ENCODE measurements at places on chromosomes 6 and 20.

DNA sequence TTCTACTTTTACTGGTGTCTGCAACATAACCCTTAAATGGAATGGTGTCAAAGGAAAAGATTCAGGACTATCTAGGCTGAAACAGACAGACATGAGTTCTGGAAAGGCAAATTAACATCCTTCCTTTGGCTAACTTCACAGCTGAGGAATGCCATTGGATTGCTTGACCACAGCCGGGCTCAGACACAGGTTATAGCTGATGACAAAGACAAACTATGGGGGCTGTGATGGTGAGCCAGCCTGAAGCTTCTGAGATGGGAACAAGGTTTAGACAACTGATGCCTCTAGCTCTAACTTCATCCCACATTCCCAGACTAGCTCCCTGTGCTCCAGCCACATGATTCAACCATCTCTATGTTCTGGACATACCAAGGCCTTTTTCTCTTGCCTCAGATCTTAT, 15.3 kb downstream of the POLR1C start:
- no peak overlapping the region for H3K27ac ChIP-seq
- H3K27me3 ChIP-seq, result no peaks in the 10 kb centered on the region
- no peak overlapping the region for H3K4me3 ChIP-seq
- H3K4me1 ChIP-seq, result no peaks in the 10 kb centered on the region

DNA sequence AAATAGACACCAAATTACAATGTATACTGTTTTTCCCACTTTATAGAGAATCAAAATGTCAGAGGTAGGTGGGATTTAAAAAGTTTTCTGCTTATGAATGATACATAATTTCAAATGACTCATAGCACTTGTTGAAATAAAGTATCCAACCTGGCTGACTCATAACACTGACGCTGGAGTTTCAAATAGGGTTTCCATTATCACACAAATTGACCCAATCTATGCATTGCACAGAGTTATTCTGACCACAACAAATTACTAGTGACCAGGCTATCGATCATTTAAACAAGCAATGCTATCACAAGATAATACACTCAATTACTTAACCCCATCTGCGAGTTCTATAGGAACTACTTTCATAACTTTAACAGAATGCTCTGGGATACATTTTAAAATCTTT, 31.9 kb upstream of the PRELID3B start:
- H3K27ac ChIP-seq, result no peak overlapping the region
- no peaks in the 10 kb centered on the region for H3K36me3 ChIP-seq
- H3K4me3 ChIP-seq, result no peak overlapping the region
- DNase-seq, result no peak
- no peaks in the 10 kb centered on the region for H3K27me3 ChIP-seq

DNA sequence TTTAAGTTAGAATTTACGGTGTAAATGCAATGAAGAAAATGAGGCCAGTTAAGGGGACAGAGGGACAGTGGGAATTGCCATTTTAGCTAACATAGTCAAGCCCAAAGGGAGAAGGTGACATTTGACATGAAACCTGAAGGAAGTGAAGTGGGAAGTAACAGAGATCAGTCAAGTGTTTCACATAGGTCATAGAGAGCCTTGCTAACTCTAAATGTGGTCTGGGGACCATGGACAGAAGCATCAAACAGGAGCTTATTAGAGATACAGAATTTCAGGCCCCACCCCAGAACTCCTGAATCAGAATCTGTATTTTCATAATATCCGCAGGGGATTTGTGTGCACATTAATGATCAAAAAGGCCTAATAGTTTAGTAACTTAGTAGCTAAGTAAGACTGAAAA, 393.7 kb downstream of the FRK start:
- H3K27me3 ChIP-seq, result no peaks in the 10 kb centered on the region
- DNase-seq, result no peak
- no peak overlapping the region for H3K27ac ChIP-seq
- no peak overlapping the region for H3K4me3 ChIP-seq
- H3K4me1 ChIP-seq, result no peaks in the 10 kb centered on the region

DNA sequence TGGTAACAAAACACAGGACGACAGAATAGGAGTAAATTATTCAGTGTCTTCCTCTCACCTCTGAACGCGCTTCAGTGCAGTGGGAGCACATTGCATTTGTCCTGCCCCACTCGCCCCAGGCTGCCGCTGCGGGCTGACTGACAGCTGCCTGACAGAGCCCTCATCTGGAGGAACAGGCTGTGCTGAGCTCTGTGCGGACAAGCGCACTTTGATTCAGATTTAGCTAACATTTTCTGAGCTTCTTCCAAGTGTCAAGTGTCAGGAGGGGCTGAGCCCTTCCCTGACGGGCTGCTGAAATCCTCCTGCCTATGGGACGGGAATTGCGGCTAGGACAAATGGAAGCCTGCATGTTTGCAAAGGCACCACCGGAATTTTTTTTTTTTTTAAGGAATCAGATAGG, 383.0 kb upstream of the CDH4 start:
- no peak for DNase-seq
- H3K36me3 ChIP-seq, result no peaks in the 10 kb centered on the region
- H3K27ac ChIP-seq, result no peak overlapping the region
- H3K4me1 ChIP-seq, result no peaks in the 10 kb centered on the region
- no peak overlapping the region for H3K4me3 ChIP-seq
- H3K27me3 ChIP-seq, result peaks cover 20% of the 10 kb centered on the region

DNA sequence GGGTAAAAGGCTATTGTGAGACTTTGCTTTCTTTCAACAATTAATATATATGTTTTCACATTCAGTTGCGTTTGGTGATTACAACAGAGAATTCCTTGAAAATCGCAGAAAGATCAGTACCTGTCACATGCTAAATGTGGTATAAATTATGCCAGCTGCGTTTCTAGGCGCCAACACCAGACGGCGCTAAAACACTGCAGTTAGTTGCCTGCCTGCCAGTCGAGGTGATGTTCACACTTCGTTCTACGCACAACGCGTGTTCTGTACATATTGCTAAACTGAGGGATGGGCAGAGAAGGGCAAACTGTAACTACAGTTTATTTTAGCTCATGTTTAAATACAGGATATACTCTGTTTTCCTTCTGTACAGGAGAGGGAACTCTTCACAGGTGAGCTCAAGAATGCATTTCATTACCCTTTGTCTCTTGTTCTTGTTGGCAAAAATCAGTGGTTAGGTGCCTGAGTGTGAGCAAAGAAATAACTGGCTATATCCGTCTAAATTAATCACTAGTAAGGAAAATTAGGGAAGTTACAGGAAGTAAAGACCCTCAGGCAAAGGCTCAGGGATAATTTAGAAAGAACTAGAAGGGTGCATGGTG, 100.1 kb upstream of the RGS17 start:
- peak; percentile 44 for DNase-seq
- no peak overlapping the region for H3K4me3 ChIP-seq
- H3K4me1 ChIP-seq, result no peaks in the 10 kb centered on the region
- H3K36me3 ChIP-seq, result no peaks in the 10 kb centered on the region

DNA sequence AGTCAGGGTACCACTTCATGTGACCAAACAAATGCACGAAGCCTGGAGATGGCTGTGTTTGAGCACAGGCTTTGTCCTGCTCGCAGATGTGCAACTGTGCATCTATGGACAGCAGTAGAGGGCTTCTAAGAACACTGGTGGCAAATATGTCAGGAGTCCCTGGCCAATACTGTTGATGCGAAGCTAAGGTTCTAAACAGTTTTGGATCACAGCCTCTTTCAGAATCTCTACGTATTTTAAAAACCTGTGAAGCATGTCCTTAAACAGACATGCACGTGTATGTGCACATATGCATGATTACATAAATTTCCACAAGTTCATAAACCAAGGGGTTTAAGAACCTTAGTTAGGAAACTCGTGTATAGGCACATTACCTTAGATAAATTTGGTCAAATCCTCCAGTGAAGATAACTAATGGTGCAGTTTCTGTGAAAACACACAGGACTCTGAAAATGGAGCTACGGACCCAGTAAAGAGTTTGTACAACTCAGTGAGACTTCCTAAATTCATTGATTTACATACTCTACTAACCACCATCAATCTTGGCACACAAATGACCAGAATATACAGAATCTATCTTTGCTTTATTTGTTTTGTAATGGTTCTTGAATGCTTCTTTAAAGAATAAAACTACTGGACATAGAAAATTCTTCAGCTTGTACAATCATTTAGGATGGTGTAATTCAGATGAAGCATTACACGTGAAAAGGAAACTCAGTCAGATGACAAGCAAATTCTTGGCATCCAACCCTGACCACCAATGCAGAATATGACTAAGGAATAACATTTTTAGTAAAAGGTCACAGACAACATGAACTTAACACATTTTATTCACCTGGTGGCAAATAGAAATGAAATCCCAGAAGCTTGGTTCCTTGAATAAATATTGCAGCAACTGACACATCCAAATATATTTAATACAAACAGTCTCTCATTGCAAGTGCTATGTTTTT, 27.4 kb downstream of the KCNQ5 start:
- DNase-seq, result no peak
- no peak overlapping the region for H3K27ac ChIP-seq
- no peaks in the 10 kb centered on the region for H3K4me1 ChIP-seq
- no peak overlapping the region for H3K4me3 ChIP-seq
- no peaks in the 10 kb centered on the region for H3K36me3 ChIP-seq
- no peaks in the 10 kb centered on the region for H3K27me3 ChIP-seq

DNA sequence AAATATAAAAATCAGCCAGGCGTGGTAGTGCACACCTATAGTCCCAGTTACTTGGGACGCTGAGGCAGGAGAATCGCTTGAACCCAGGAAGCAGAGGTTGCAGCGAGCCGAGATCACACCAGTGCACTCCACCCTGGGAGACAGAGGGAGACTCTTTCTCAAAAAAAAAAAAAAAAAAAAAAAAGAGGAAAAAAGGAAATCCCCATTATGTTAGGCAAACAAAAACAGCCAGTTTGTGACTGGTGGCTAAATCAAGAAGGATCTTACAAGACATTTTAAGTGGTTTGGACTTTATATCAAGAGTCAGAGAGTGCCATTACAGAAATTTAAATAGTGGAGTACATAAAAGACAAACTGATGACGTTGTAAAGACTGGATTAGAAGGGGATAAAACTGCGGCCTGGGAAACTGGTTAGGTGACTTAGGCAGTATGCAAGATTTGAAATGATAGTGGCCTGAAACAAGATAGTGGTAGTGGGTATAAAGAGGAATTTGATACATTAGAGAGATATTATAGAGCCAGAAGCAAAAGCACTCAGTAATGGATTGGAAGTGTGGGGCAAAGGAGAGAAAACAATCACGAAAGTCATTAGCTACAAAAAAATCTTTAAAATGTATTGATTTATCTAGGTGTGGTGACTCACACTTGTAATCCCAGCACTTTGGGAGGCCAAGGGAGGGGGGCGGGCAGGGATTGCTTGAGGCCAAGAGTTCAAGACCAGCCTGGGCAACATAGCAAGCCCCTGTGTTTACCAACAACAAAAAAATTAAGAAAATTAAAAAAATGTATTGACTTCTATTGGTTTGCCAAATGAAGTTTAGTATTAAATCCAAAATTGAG, 1.7 kb upstream of the MYO6 start:
- no peak overlapping the region for H3K4me3 ChIP-seq
- no peak for DNase-seq
- no peaks in the 10 kb centered on the region for H3K27me3 ChIP-seq
- H3K4me1 ChIP-seq, result no peaks in the 10 kb centered on the region
- no peaks in the 10 kb centered on the region for H3K36me3 ChIP-seq

GRCh38 chr20:48892891-48893290, 28.6 kb upstream of the ARFGEF2 start:
- no peak overlapping the region for H3K27ac ChIP-seq
- peaks cover 5% of the 10 kb centered on the region for H3K27me3 ChIP-seq
- no peak overlapping the region for H3K4me3 ChIP-seq
- H3K4me1 ChIP-seq, result no peaks in the 10 kb centered on the region

DNA sequence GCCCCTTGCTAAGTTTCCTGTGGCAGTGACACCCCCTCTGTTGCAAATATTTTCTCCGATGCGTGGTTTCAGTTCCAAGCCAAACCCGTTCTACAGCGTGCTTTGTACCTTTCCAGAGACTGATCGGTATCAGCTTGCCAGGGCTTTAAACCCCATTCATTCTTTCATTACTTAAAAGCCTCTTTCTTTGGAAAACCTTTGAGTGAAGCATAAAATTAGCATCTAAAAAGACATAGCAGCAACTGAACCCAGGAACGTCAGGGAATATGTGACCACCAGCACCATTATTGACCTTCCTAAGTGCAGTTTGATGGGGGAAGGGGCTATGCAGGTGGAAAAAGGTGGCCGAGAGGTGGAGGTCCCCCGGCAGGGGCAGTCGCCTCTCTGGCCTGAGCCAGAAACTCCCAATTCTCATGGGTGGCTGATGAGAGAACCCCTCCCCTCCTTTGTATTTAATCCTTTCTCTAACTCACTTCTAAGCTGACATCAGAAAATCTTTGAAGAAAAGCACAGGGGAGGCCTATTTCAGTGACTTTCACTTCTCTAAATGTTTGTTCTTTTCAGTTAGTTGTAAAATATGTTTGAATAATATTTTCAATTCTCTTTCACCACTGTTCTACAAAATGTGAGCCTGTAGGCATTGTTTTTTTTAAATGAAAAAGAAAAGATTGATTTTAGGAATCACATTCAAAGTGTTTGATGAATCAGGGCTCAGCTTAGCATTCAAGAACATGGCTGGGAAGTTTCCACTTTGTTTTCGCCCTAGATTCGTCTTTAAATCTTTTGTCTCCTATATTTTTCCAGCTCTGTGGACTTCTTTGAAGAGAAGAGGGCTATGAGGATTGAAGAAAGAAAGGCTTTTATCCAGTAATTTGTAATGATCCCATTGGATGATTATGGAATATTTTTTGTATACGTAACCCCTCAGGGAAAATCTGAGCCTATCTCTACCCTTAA, 89.2 kb downstream of the RSPH3 start:
- peak overlapping the region; percentile 47 for H3K27ac ChIP-seq
- peaks cover 14% of the 10 kb centered on the region for H3K4me1 ChIP-seq
- H3K36me3 ChIP-seq, result no peaks in the 10 kb centered on the region
- no peaks in the 10 kb centered on the region for H3K27me3 ChIP-seq
- no peak overlapping the region for H3K4me3 ChIP-seq

GRCh38 chr6:132768051-132768517, 10.4 kb upstream of the VNN2 start:
- DNase-seq, result peak; percentile 60
- H3K36me3 ChIP-seq, result peaks cover 3% of the 10 kb centered on the region
- H3K27ac ChIP-seq, result no peak overlapping the region

- no peaks in the 10 kb centered on the region for H3K27me3 ChIP-seq
- no peak overlapping the region for H3K4me3 ChIP-seq
- H3K4me1 ChIP-seq, result no peaks in the 10 kb centered on the region
- H3K27ac ChIP-seq, result no peak overlapping the region
- H3K36me3 ChIP-seq, result no peaks in the 10 kb centered on the region
Observed at GRCh38 chr6:90483116-90483839, 103.6 kb downstream of the MAP3K7 start.

- no peaks in the 10 kb centered on the region for H3K36me3 ChIP-seq
- no peak overlapping the region for H3K4me3 ChIP-seq
- peak overlapping the region; percentile 81 for H3K27ac ChIP-seq
- DNase-seq, result no peak
Observed at GRCh38 chr6:11324453-11325015, 92.1 kb upstream of the NEDD9 start.

GRCh38 chr6:55974688-55975087, 99.3 kb upstream of the BMP5 start:
- no peaks in the 10 kb centered on the region for H3K36me3 ChIP-seq
- H3K4me3 ChIP-seq, result no peak overlapping the region
- H3K4me1 ChIP-seq, result no peaks in the 10 kb centered on the region
- H3K27ac ChIP-seq, result no peak overlapping the region
- no peaks in the 10 kb centered on the region for H3K27me3 ChIP-seq
